ENCODE measurements at places on chromosomes 13 and 19.

- no peak for DNase-seq
These were observed 14.5 kb upstream of the TNFAIP8L1 start for GRCh38 chr19:4624733-4625362.

- peak; percentile 83 for DNase-seq
These were observed at the start of gene NUDT19 for GRCh38 chr19:32691291-32691951. TSS of gene NUDT19 (plus strand) at chr19:32691821. CDS start at chr19:32691961, 140 bp downstream.

- no peak for DNase-seq
These were observed 59.7 kb upstream of the TNFRSF19 start for GRCh38 chr13:23510544-23510916.

- DNase-seq: no peak
These were observed 17.2 kb downstream of the FUT6 start for GRCh38 chr19:5822181-5822844.

DNA sequence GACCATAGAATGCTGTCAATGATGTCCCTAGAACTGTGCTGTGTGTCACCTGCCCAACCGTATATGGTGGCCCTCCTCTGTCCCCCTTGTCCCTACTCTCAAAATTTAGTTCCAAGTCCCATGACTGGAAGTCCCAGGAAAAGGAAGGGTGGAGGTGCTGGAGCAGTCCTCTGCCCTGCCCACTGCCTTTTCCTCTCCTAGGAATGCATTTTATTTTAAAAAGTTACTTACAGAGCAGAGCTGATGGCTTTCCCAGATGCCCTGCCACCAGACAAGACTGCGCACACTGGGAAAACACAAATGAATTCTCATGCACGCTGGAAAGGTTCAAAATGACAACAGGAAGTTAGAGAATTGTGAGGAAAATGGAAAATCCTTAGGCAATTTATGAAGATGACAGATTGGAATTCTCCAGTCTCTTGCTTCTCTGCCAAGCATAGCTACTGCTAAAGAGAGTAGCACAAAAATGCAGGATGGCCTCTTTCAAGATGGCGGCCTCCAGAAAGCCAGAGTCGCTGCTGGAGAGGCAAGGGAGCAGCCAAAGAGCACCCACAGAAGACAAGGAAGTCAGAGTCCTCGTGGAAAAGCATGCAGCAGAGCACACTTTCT is 117.1 kb upstream of the TSC22D1 start:
- no peak for DNase-seq

GRCh38 chr19:34904664-34905527 is 21.8 kb upstream of the ZNF30 start:
- no peak for DNase-seq

GRCh38 chr19:55667958-55668357 is 7.1 kb upstream of the EPN1 start:
- no peak for DNase-seq

DNA sequence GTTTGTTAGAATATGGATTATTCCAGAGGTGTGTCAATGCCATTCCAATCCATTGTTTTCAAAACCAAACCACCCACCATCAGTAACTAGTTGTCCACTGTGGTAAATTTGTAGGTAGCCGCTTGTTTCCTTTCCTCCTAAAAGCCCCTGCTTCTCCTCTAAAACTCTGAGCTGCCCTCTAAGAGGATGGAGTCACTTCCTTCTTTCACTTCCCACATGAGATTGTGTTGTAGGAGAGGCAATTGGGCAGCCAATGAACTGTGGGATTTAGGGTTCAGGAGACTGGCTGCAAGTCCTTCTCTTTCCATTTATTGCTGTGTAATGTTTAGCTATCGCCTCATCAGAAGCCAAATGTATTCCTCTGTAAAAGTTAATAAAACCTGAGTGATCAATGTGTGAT is 49.9 kb upstream of the RFXAP start:
- no peak for DNase-seq

- DNase-seq: peak; percentile 69
These were observed 30.8 kb downstream of the PIN1 start for GRCh38 chr19:9865732-9866501.

DNA sequence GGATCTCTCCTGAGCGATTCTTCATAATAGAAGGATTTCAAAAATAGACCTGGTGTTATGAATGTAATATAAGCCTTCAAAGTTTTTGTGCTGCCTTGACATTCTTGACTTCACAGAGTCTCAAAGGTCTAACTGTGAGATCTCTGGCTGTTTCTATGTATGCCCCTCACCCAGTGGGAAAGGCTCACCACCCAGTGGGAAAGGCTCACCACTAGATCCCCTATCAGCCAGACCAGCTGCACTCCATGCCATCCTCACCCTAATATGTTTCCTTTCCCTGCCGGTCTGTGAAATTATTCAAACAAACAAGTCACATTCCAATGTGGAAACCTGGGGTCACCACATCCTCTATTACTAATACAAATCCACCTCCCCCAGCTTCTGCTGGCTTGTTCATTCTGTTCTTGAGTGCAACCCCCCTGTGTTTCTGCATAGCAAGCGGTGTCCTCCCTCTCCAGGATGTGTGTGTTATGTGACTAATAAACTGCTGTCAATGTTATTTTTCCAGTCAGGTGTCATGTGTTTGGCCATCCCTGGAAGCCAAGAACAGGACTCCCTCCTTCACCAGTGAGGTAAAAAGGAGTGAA is 13.8 kb upstream of the SLITRK1 start:
- no peak for DNase-seq

GRCh38 chr13:94987869-94988268 is 275.5 kb upstream of the SOX21 start:
- no peak for DNase-seq

- peak; percentile 7 for DNase-seq
These were observed 577 bp upstream of the ACP7 start for GRCh38 chr19:39083599-39083982.

DNA sequence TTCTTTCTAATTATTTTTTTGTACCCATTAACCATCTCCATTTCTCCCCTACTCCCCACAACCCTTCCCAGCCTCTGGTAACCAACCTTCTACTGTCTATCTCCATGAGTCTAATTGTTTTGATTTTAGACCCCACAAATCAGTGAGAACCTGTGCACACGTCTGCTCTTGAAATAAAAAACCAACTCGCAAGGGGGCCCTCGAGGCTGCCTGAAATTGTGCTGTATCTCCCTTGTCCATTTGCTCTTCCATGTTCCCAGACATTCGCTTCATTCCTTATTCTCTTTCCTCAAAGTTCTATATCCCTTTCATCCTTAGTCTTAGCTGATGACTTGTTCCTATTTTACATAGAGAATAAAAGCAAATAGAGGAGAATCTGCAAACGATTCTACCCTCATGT is 95.0 kb downstream of the GPC5 start:
- DNase-seq: no peak

DNA sequence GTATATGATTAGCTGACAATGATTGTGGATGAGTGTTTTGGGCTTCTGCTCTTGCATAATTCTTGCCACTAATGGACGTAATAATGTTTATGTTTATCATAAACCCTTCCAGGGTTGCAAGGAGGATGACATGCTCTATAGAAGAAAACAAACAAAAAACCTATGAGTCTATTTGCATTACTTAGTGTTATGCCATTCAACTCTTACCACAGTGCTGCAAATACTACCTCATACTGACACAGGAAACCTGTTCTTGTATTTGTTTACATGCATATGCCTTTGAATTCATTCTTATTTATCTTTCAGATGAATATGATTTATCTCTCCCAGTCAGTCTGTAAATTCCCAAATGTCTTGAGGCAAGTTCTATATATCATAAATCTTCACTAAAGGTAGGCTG is 39.6 kb upstream of the FREM2 start:
- no peak for DNase-seq

GRCh38 chr13:98538876-98539275 is 38.0 kb downstream of the STK24 start:
- no peak for DNase-seq

DNA sequence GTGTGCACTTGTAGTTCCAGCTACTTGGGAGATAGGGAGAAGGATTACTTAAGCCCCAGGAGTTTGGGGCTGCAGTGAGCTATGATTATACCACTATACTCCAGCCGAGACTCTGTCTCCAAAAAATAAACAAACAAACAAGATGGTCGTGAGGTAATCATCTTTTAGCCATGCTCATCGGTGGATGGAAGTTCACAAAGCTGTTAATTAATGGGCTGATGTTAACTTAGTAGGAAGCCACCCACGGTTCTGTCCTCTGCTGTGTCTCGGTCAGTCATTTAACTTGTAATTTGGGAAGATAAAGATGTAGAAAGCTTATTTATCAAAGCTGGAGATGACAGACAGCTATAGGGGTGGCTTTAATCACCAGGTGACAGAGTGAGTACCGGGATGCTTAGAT is 64.9 kb downstream of the ARHGEF18 start:
- DNase-seq: no peak

- no peak for DNase-seq
These were observed 159.9 kb downstream of the USP12 start for GRCh38 chr13:27011661-27012060.

DNA sequence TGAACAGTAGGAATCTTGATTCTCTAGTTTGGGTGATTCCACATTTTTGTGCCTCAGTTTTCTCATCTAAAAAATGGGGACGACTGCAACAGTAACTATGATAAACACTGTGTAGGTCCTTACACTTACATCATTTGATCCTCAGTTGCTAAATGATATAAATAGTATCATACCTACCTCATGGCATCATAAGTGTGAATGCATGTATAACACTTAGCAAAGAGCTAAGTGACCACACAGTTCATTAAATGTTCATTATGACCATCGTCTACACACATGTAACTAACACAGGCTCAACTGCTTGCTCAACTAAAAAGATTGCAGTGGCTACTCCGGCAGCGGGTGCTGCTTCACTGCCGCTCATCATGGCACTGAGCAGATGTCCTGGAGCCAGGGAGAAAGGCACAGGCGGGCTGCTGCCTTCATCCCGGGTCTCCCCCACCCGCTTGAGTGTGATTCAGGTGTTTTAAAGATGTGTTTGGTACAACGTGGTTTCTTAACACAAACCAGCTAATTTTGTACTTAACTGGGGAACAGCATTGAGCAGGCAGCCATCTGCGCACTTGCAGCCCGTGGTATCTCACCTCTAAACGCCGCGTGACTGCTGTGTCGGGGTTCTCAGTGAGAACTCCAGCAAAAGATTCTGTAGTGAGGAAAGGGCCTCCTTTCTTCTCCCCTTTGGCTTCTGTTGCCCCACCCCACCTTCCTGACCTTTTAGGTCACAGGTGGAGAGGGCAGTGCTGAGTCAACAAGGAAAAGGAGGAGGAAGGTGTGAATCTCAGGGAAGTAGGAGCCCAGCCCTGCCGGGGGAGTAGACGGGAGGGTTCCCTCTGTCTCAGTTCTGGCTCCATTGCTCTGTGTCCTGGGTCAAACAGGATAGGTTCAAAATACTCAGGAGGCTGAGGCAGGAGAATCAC is 11.7 kb upstream of the ACTN4 start:
- DNase-seq: no peak

DNA sequence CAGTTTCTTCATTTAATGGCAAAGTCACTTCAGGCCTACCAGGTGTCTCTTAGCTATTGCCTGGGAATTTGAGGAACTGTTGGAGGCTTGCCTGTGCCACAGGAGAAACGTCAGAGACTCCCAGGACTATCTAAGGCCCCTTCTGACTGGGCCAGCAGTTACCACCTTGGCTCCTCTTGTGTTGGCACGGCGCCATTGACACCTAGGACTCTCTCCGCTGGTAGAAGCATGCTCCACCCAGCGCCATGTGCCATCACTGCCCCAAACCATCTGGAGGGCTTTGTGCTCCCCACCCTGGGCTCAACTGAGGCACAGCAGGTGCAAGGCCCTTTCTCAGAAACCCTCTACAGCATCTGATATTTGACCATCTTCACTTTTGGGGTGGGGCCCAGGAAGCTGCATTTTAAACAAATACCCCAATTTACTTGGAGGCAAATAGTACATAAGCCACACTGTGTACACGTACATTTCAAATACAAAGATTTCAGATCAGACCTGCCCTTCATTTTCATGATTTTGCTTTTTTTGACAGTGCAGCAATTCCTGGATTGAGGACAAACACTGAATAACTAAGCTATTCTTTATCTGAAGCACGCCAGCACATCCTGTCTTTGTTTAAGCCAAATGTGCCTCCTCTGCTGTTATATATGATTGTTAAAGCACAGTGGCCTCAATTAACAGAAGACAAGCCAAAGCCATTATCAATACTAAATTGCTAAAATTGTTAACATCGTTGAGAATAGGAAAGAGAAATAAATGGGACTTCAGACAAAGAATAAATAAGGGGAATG is 59.9 kb upstream of the TPP2 start:
- DNase-seq: no peak

DNA sequence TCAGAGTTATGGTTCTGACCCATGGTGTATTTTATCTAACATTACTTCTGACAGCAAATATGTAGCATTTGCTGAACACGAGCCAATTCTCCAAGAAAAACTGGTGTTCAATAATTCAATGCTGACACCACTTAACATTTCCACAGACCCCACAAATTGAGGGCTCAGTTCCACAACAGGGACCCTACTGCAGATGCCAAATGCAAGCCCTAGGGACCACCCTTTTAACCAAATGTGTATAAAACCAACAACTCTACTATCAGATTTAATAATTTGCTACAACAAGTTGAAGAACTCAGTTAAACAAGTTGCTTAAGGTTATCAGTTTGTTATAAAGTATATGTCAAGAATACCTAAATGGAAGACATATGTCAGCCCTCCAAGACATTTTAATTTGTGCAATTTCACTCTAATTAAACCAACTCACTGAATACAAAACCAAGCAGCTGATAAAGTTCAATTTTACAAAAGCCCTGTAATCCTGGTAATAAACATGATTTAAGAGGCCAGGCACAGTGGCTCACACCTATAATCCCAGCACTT is 6.7 kb downstream of the ZNF44 start:
- no peak for DNase-seq

GRCh38 chr19:19410553-19411550 is 5.4 kb downstream of the GATAD2A start:
- DNase-seq: peak; percentile 14

DNA sequence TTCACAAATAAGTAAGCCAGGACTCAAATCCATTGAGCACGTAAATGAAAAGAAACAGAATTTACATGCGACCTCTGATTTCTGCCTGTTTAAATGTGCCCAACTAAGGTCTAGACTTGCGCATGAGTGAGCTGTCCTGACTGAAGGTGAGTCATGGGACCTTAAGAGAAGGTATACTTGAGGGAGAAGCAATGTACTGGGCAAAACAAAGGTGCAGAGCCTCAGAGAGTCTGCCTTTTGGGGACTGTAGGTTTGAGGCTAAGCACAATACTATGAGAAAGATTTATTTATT is 45.8 kb downstream of the UFM1 start:
- DNase-seq: no peak

DNA sequence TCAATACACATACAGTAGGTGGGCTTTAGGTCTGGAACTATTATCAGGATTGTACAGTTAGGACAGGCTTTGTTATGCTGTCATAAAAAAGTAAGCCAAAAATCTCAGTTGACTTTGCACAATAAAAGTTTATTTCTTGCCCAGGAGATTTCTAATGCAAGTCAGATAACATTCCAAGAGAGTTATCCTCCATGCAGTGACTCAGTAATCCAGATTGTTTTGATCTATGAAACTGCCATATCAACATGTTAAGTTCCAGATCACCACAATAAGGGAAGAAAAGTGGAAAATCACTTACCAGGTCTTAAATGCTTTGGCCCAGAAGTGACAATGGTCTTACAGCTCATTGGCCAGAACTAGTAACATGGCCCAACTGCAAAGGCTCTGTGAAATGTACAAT is 636.2 kb upstream of the KLF12 start:
- no peak for DNase-seq

GRCh38 chr19:46878613-46879375 is 18.0 kb downstream of the ARHGAP35 start:
- no peak for DNase-seq
